ENCODE measurements at places on chromosomes 1 and 21.

- DNase-seq, result no peak
Measured at GRCh38 chr1:10857687-10858086, 61.2 kb upstream of the CASZ1 start.

DNA sequence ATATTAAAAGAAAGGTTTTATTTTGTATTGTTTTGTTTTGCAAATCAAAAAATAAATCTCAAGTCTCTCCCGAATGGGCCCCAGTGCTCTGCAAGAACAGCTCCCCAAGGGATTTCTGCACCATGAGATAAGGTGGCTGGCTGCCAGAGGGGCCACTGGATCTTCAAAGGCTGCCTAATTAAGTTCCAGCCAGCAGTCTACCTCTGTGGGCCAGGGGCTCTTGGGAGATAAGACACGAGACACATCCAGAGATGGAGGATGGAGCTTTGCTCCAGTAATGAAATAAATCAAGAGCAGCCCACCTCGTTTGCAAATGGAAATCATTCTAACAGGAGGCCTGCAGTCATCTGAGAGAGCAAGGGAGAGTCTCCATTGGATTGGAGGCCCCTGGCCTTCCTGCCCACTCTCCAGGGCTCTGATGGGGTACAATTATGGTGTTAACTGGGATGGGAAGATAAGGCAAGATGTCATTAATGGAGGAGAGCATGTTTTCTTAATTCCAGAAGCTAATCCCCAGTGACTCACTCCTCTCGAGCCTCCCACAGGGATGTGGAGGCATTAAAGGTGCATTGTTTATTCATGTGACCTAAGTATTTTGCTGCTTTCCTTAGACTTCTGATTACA is 155.2 kb upstream of the KAZN start:
- no peak for DNase-seq

GRCh38 chr1:185368313-185368855 is 51.3 kb upstream of the IVNS1ABP start:
- no peak for DNase-seq

GRCh38 chr1:153306303-153307220 is 6.2 kb downstream of the PGLYRP3 start:
- DNase-seq, result no peak

DNA sequence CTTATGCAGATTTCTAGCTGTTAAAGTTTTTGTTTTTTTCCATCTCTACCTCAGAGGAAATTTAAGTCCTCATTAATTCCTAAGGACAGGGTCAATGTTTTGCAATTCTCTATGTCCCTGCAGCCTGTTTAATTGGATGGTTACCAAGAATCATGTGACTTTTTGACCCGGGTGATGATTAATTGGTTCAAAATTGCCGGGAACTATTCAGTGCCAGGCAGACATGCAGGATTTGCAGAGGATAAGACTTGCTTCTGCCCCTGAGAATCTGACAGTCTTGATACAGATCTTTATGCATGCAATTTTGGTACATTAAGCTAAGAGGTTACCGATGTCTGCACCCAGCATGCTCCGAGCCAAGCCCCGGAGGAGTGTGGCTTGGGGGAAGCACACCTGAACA is 87.9 kb downstream of the PLPP3 start:
- DNase-seq, result no peak

- DNase-seq, result no peak
Measured at GRCh38 chr1:244209955-244210354, 158.9 kb downstream of the ZBTB18 start.

DNA sequence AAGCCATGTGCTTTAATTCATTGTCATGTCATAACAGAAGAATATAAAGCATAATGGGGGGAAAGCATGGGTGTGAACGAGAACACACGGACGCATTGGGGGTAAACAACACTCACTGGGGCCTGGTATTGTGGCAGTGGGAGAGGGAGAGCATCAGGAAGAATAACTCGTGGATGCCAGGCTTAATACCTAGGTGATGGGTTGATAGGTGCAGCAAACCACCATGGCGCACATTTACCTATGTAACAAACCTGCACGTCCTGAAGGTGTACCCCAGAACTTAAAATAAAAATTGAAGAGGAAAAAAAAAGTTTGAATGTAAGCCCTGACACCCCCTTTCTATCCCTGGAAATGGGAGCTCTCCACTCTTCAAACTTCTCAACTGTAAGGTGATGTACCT is 34.9 kb upstream of the CACHD1 start:
- no peak for DNase-seq

DNA sequence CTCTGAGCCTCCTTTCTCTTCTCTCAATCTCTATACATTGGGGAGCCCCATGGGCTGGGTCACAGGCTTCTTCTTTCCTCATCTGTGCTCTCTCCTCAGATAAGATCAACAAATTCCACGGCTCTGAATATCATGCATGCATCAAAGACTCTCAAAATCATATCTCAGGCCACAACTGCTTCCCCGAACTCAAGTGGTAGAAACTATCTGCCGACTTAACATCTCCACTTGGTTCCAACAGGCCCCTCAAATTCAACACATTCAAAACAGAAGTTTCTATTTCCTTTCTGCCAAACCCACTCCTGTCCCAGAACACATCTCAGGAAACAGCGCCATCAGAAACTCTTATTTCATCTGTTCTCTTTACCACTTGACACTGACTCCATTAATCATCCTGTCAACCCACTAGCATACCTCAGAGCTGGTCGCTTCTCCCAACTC is 16.7 kb downstream of the DDX59 start:
- DNase-seq, result no peak

GRCh38 chr21:42618707-42619102 is 34.7 kb upstream of the PDE9A start:
- DNase-seq, result no peak

DNA sequence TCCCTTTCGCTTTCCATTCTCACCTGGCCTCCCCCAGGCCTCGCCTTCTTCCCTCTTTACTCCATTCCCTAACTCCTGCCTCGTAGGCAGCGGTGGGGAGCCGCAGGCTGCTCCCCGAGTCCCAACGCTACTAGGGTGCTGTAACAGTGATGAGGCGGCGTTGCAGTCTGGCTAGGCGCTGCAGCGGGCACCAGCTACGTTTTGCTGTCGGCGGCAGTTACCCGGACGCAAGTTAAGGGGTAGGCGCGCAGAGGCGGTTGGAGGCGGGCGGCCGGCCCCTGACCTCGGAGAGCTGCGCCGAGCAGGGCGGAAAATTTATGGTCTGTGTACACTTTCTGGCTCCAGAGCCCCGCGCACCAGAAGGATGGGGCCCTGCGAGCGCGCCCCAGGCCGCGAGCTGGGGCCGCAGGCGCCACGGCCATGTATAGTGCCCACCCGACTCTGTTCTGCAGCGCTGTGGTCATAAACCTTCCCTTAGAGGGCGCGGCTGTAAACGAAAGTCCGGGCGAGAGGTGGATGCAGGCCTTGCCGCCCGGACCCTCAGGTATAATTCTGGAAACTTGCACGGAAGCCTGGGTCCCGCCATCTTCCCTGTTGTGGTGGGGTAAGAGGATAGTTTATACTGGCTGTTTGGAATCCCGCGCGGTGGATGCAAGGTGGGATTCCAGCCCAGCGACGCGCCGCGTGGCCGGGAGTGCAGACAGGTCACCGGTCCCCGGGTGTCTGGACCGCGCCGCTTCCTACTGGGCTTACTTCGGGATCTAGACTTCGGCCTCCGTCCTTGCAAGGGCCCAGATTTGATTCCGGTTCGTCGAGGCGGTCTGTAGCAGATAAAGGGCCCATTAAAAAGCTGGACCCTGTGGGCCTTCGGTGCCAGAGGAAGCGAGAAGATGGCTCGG is 15.0 kb downstream of the HLX start:
- DNase-seq, result no peak

DNA sequence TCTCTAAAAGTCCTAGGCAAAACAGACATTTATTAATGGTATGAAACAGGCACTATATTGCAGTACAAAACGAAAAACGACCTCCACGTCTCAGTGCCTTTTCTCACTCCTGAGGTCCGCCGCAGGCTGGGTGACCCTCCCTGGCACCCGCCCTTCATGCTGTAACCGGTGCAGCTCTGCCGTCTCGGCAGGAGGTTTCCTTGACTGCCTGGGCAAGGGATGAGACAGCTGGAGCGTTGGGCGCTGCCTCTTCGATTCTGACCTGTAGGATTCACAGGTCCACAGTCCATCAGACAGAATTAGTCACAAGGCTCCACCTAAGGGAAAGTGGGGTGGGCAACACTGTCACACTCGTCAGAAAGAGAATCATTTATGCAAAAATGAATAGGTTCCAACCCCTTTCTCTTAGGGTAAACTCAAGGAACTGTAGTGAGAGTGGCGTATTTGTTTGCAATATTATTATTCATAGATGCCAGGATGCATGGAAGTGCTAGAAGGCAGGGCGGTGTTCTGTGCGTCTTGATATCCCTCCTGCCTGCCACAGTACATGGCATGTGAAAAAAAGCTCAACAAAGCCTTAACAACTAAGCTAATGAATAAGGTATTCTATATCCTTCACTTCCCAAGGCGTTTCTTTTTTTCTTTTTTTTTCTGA is 23.5 kb upstream of the ZBTB18 start:
- no peak for DNase-seq

DNA sequence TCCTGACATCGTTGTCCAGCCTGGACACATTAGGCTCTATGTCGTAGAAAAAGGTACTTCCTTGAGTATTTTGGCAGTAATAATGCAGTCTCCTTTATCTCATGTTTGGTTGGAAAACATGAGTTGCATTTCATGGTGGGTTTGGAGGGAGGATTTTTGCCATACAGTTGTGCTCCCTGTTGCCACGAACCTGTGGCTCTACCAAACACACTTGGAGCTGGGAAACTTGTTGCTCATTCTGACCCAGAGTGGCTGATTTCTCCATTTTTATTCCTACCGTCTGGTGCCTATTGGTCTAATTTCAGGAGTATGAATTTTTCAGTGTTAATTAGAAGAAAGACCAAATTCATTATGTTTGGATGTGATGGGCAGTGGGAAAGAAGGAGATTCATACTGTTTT is 50.7 kb downstream of the MPZL1 start:
- no peak for DNase-seq

DNA sequence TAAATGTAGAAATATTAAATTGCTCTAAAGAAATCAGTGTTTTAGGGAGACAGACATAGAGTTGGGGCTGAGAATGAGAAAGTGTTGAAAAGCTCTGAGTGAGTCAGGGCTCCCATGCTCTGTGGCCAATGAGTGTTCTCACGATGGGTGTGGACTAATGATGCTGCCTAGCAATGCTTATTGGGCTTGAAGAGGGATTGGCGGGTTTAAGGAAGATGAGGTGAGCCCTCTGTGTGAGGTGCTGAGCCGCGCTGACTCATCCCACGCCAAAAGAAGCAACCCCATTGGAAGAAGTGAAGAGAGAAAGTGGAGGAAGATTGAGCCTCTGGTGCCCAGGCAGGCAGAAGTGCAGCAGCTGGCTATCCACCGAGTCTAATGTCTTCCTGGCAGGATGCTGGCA is 65.1 kb upstream of the DPT start:
- no peak for DNase-seq

- DNase-seq, result no peak
Measured at GRCh38 chr21:17427157-17427556, 85.7 kb upstream of the CXADR start.

DNA sequence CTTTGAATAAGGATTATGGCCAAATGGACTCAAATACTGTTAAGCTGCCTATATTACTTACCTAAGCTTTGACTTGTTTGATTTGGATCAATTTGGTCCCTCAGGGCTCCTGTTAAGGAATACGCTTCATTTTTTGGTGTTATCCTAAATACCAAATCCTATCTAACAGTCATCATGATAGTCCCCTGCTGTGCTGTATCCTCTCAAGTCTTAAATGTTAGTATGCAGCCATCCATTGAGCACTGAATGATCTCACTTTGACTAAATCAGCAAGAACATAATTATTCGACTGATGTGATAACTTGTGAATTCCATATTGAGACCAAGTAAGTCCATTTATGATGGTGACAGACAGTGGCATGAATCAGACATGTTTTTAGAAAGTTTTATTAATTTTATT is 53.1 kb upstream of the ATF3 start:
- no peak for DNase-seq

DNA sequence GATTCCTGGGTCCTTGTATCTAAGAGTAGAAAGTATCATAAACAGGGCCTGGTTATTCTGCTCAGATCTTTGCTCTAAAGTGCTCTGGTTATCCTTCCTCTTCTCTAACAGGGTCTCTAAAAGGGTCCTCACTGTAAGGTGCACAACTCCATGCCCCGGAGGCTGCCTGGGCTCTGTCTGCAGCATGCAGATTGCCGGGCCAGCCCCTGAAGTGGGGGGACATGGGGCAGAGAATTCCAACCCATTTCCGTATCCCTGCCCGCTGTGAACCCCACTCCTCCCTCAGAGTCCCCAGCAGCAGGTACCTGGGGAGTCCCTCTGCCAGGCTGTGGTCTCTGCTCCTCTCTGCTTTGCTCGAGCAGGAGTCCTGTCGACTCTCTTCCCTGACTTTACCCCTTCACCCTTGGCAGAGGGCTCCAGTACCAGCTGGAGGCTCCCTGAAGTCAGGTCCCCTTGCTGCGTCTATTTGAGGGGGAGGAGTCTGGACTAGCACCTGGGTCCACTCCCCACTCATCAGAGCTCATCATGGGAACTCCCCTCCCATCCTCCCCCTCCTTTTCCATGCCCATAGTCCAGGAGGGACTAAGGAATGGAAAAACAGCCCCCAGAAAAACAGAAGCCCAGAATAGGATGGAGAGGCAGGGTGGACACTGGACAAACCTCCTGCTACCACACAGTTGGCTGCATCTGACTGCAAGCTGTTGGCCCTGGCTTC is 12.1 kb downstream of the BLACAT1 start:
- DNase-seq, result no peak

GRCh38 chr1:206776229-206776628 is 3.9 kb upstream of the IL10 start:
- DNase-seq, result no peak

DNA sequence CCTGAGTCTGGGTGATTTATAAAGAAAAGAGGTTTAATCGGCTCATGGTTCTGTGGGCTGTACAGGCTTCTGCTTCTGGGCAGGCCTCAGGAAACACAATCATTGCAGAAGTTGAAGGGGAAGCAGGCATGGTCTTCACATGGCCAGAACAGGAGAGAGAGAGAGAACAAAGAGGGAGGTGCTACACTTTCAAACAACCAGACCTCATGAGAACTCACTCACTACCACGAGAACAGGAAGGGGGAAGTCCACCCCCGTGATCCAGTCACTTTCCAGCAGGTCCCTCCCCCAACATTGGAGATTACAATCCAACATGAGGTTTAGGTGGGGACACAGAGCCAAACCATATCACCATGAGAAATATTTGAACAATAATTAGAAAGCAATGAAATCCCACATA is 222.9 kb downstream of the FAM72C start:
- no peak for DNase-seq

- no peak for DNase-seq
Measured at GRCh38 chr21:41377715-41378114, 15.9 kb downstream of the MX2 start.

GRCh38 chr21:36325373-36326010 is 5.5 kb downstream of the MORC3 start:
- DNase-seq, result no peak

DNA sequence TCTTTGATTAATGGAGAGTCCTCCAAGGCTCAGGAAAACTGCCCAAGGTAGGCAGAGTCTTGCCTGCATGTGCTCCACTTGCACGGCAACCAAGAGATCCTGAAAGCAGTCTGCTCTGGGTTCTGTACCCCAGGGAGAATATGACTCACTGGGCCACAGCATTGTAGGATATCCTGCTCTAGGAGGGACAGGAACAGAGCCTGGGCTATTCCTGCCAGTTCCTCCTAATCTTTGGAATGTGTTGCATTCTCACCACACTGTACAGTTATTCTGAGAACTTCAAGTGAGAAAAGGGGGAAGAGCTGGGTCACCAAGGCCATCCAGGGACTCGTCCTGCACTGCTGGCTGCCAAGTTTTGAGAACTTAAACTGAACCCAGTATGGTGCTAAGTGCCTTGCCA is 278.5 kb downstream of the MATN1 start:
- no peak for DNase-seq

GRCh38 chr1:228463559-228464455 is 23.4 kb upstream of the RNF187 start:
- DNase-seq, result peak; percentile 75
